ENCODE measurements at places on chromosomes 12 and 14.

- DNase-seq = no peak
Measured at GRCh38 chr14:28813810-28814209, 47.2 kb downstream of the FOXG1 start.

DNA sequence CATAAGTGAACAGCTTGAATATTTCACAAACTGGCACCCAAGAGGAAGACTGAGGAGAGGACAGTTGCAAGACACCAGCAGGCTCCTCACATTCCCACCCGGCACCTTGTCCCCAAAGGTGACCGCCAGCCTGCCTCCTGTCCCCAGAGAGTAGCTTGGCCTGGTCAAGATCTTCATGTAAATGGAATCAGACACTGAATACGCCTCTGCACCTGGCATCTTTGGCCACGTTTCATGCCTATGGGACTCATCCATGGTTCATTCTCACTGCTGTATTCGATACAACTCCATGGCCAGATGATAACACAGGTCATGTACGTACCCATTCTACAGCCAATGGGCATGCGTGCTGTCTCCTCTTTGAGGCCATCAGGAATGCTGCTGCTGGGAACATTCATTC lies 60.8 kb downstream of the ITPK1 start:
- DNase-seq = no peak

GRCh38 chr12:89215196-89215595 lies 137.1 kb downstream of the DUSP6 start:
- no peak for DNase-seq

DNA sequence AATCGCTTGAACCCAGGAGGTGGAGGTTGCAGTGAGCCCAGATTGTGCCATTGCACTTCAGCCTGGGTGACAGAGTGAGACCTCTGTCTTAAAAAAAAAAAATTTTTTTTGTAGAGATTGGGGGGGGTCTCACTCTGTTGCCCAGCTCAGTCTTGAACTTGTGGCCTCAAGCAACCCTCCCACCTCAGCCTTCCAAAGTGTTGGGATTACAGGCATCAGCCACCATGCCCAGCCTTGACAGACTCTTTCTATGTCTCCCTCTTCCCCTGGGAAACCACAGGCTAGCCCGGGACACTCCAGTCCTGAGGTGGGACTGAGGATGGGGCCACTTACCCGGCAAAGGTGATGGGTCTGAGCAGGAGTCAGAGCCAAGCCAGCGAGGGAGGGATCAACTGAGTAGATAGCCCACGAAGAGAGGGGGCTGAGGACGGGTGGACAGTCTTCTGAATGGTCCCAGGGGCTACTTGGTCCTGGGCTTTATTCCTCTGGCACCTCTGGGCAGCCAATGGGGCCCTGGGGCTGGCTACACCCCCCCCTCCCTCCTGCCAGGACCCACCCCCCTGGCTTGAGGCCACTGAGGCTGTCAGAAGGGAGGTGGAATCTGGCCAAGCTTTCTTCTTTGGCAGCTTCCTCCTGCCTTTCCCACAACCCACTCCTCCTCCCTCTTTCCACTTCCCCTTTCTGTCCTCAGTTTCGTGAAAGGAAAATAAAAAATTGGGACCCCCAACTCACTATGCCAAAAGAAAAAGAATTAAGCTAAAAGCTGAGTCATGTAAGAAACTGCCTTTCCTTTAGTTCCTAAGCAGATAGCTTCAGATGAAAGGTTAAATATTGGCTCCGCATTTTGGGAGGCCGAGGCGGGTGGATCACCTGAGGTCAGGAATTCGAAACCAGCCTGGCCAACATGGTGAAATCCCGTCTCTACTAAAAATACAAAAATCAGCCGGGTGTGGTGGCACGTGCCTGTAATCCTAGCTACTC lies at the start of gene SDS:
Gene SDS (minus strand): TSS at position 453 of the 981 bp plus-strand sequence. CDS start 4,179 bp downstream, outside the sequence.
- peak; percentile 65 for DNase-seq

DNA sequence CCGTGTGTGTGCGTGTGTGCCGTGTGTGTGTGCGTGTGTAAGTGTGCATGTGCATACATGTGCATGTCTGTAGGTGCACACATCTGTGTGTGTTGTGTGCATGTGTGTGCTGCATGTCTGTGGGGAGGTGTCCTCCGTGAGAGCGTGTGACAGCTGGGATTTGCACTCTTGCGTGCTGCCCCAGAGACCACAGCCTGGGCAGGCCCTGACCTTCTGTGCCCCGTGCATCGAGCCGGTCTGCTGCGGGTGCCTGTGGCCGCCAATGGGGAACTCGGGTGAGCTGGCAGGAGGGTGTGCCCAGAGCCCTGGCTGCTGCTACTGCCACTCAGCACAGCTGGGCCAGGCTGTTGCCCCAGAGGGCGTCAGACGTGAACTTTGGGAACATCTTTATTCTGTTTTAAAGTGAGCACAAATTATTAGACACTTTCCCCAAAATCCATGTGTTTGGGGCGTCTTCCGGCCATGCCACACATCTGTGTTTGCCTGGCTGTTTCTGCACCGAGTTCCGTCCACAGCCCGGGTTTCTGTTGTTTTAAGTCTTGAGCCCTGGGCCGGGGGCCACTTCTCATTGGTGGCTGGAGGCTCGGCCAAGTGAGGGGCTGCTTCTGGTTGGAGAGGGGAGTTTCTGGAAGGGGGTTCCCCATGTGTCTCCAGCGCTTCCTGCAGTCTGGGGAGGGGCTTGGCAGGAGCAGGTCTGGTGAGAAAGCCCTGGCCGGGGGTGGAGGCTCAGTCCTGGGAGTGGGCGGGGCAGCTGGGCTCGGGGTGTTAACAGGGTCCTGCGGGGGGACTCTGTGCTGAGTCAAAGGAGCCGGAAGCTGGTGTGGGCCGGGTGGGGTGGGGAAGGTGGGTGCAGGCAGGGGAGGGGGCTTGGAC lies 7.6 kb downstream of the CEP170B start:
- DNase-seq = no peak

DNA sequence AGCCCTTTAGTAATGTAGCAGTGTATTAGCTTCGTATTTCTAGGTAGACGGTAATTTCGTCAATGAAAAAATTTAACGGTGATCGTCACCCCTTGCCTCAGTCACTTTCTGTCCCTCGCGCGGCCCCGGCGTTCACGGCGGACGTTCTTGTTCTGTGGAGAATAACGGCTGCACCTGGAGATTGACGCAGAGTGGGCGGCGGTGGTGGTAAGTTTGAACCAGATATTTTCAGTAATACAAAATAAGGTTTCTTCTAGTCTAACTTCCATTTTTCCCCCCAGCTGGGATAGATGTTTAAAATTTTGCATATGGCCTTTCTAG lies 341 bp downstream of the ZNF10 start:
- DNase-seq = peak; percentile 42

GRCh38 chr12:14366209-14367039 lies 942 bp downstream of the ATF7IP start:
- DNase-seq = no peak

DNA sequence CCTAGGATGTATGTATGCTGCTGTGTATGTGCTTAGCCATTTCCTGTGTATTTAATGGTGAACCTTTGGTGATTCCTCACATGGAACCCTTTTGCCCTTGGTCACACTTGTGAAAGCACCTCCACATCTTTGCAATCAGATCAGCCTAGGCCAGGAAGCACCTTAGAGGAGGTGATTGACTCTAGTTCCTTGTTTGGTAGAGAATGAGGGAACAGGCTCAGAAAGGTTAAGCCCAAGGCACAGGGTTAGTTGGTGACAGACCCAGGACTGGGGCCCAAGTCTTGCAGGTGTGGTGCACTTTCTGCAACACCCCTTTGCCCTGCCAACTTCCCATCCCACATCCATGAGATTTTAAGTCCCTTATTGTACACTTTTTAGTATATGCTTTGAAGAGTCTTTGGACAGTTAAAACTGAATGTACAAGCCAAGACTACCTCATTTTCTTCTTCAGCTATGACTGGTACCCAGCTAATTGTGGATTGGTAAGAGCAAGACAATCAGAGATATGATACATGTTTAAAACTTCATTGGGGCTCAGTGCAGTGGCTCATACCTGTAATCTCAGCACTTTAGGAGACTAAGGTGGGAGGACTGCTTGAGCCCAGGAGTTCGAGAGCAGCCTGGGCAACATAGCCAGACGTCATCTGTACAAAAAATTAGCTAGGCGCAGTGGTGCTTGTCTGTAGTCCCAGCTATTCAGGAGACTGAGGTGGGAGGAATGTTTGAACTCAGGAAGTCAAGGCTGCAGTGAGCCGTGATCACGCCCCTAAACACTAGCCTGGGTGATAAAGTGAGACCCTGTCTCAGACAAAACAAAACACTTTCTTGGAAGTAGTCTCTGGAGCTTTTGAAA lies 71.1 kb downstream of the RASSF3 start:
- DNase-seq = no peak

DNA sequence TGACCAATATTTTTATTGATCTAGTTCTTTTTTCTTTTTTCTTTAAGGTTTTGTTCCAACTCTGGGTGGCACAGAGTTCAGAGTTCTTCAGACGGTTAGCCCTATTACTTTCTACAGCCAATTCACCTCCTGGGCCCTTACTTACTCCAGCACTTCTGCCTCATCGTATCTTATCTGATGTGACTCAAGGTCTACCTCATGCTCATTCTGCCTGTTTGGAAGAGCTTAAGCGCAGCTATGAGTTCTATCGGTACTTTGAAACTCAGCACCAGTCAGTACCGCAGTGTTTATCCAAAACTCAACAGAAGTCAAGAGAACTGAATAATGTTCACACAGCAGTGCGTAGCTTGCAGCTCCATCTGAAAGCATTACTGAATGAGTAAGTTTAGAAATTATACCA lies 64.7 kb downstream of the VEZT start:
- no peak for DNase-seq

GRCh38 chr12:132065203-132065602 lies 78.9 kb downstream of the DDX51 start:
- DNase-seq = no peak

DNA sequence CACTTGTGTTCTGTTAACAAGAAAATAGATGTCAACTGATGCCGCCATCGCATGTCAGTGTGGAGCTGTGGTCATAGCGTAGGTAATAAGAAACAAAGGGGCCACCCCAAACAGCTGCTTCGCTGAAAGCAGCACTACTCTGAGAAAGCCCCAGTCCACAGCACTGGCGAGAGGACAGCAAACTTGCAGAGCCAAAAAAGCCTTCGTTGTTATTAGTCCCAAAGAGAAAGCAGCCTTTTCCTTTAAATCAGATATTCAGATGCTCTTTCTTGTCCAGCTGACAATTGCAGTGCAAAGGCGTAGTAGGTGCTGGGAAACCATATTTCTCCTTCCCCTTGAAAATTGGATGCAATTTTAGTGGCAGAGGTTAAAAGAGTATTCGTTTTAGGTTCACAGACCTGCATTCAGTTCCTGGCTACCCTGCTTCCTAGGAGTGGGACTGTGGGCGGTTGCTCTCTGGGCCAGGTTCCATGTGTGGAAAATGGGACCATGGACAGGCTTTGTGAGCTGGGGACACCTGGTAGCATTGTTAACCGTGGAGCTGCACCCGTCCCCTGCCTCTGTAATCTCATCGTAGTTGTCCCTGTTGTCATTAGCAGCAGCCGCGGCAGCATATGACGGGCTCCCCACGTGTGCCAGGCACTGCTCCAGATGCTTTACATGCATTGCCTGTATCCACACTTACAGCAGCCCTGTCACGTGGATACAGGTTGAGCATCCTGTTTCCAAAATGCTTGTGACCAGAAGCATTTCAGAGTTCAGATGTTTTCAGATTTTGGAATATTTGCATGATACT lies 54.2 kb downstream of the ELK3 start:
- DNase-seq = no peak

DNA sequence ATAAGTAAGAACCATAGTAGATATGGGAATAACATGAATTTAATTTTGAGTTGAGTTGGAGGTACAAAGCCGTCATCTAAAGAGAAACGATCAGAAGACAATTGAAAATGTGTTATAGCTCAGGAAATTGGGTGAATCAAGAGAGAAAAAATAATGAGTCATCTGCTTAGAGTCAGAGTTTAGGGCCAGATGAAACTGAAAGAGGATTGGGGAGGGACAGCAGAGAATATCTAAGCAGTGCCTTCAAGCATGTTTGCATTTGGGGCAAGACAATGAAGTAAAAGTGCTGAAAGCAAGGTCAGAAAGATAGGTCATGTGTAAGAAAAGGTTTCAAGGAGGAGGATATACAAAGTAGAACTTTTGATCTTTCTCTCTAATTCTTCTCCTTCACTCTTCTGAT lies 49.4 kb downstream of the SLC15A5 start:
- no peak for DNase-seq

- DNase-seq = no peak
Measured at GRCh38 chr12:128961957-128962356, 108.7 kb downstream of the GLT1D1 start.

Data from pancreas (tissue), 10 donors.